Hematopoietic multipotent progenitor cell (in vitro differentiated cells): ENCODE measurements at places on chromosomes 12 and 14.

GRCh38 chr14:88599326-88599725, 36.5 kb downstream of the ZC3H14 start:
- no peak for DNase-seq

GRCh38 chr12:131444220-131445164, 266.4 kb upstream of the SFSWAP start:
- no peak for DNase-seq

- no peak for DNase-seq
Observed at GRCh38 chr12:12999271-12999958, 650 bp downstream of the HEBP1 start.

- no peak for DNase-seq
Observed at GRCh38 chr12:25458047-25458552, 95.0 kb downstream of the LMNTD1 start.
